ENCODE measurements at places on chromosomes 2 and 18. TPM values are rescaled to one million over a fixed set of nuclear protein-coding genes. Genes with fewer than 3 reads are reported as not detected.

The STARD6 gene
- not detected for total RNA-seq

The LIPG gene
- 1.6 TPM for total RNA-seq

The ADCYAP1 gene
- total RNA-seq: 0.42 TPM

The RAD51AP2 gene
- 0.18 TPM for total RNA-seq

The TRPM8 gene
- total RNA-seq: not detected

The SPP2 gene
- not detected for total RNA-seq

The SLC14A1 gene
- total RNA-seq: 11.2 TPM

The SERPINB3 gene
- not detected for total RNA-seq

The GKN2 gene
- not detected for total RNA-seq

The LRP1B gene
- 1.2 TPM for total RNA-seq

The PSTPIP2 gene
- 2.5 TPM for total RNA-seq

The C2orf78 gene
- not detected for total RNA-seq

The FAM110C gene
- total RNA-seq: 5.3 TPM

Data from left cardiac atrium (tissue), 4 donors.